ENCODE measurements at places on chromosomes 2 and 18. TPM values are rescaled to one million over a fixed set of nuclear protein-coding genes. Genes with fewer than 3 reads are reported as not detected.

- H3K4me3 ChIP-seq, result no peak overlapping the region
- H3K27me3 ChIP-seq, result no peaks in the 10 kb centered on the region
- peaks cover 23% of the 10 kb centered on the region for H3K36me3 ChIP-seq
- no peak for DNase-seq
These were observed 46.4 kb upstream of the STON1 start for GRCh38 chr2:48483506-48483905.

DNA sequence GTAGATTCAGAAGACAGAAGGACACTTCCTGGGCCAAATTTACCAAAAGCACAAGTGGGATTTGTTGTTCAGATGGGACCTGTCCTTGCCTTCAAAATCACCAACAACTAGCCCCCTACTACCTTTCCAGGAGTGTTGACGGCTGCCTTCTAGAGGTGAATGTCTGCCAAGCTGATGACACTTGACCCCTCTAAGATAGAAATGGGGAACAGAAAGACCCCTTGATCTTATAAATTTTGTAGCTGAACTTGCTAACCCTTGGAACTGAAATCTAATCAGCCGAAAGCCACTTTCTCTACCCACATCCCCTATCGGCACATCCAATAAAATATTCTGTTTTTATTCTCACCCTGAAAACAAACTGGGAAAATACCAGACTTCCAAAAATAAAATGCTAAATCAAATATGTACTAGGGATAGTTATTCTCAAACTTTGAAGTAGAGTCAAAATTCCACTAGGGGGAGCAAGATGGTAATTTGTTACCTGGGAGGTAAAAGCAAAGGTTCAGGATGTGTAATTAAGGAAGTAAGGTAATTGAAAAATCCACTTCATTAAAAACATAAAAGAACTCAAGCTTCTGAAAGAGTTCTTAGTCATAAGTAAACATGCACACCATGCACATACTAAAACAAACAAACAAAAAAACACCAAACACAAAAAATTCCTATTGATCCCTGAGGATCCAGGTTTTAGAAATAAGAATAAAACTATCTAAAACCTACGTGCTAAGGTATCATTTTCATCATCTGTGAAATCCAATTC, 119.2 kb downstream of the ANKRD44 start:
- peak overlapping the region; percentile 77 for H3K27ac ChIP-seq
- DNase-seq, result no peak
- H3K4me1 ChIP-seq, result peaks cover 90% of the 10 kb centered on the region
- H3K27me3 ChIP-seq, result no peaks in the 10 kb centered on the region

GRCh38 chr2:75920859-75921551, 210.3 kb upstream of the GCFC2 start:
- H3K27ac ChIP-seq, result no peak overlapping the region
- H3K4me1 ChIP-seq, result no peaks in the 10 kb centered on the region
- H3K36me3 ChIP-seq, result no peaks in the 10 kb centered on the region
- no peak for DNase-seq
- no peaks in the 10 kb centered on the region for H3K27me3 ChIP-seq

DNA sequence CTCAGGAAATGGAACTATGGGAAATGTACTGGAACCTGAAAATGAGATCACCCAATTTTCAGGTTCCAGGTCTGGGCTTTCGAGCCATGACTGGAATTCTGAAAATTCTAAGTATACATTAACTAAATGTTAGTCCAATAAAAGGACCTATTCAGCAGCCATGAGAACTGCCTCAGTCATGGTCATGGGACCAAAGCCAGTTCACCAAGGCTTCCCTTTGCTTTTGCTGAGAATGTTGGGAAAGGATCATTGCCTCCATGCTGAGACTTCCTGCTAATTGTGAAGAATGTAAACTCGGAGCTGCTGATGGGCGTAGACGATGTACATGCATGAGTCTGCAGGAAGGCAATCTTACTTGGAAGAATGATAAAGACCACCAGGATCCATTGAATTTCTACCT, 624.4 kb upstream of the SOX11 start:
- no peak for DNase-seq
- no peaks in the 10 kb centered on the region for H3K4me1 ChIP-seq
- H3K4me3 ChIP-seq, result no peak overlapping the region
- no peaks in the 10 kb centered on the region for H3K36me3 ChIP-seq

DNA sequence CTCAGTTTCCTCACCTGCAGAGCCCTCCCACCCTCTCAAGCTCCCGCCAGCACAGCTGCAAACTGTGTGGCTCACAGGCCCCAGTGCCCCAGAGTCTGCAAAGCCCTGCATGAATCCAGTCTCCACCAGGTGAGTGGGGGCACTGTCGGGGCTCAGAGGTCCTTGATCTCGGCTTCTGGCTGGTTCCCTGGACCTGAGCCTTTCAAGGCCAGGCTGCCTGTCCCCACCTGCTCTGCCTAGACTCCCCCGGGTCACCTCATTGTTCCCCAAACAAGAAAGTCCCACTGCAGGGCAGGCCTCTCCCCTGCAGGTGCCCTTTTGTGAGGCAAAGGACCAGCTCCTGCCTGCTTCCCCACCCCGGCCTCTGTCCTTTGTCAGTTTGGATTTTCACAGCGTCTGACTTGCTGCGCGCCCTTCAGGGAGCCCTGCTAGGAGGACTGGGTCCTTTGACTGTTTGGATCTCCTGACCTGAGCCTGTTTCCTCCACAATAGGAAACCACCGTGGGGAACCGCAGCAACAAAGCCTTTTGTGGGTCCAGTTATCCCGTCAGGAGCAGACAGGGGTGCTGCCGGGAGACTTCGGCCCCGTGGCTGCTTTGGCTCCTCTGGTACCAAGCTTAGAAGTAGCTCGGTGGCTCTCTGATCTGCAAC, 200.5 kb upstream of the HDAC4 start:
- no peaks in the 10 kb centered on the region for H3K36me3 ChIP-seq
- no peak overlapping the region for H3K4me3 ChIP-seq
- H3K4me1 ChIP-seq, result peaks cover 30% of the 10 kb centered on the region
- no peak for DNase-seq
- no peaks in the 10 kb centered on the region for H3K27me3 ChIP-seq
- no peak overlapping the region for H3K27ac ChIP-seq

DNA sequence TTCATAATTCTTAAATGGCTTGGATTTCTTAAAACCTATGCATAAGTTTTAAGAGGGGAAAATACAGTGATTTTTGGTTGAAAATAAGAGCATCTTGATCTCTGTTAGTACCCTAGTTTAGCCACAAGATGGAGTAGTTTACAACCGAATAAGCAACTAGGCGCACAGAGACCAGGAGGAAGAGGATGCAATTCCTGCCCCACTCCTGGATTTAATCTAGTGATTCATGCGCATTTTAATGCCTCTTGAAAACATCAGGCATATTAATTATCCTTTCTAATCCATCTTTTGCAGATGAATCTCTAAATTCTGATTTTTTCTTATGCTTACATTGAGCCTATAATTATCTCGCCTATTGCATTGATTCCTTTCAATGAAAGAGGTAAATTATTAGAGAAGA, 76.7 kb downstream of the MRPS9 start:
- no peaks in the 10 kb centered on the region for H3K36me3 ChIP-seq
- DNase-seq, result no peak
- H3K27me3 ChIP-seq, result no peaks in the 10 kb centered on the region
- H3K4me3 ChIP-seq, result no peak overlapping the region

- no peaks in the 10 kb centered on the region for H3K4me1 ChIP-seq
- DNase-seq, result no peak
- peaks cover 21% of the 10 kb centered on the region for H3K36me3 ChIP-seq
- H3K4me3 ChIP-seq, result no peak overlapping the region
- H3K27me3 ChIP-seq, result no peaks in the 10 kb centered on the region
These were observed 34.2 kb downstream of the MRPS5 start for GRCh38 chr2:95087379-95087778.

DNA sequence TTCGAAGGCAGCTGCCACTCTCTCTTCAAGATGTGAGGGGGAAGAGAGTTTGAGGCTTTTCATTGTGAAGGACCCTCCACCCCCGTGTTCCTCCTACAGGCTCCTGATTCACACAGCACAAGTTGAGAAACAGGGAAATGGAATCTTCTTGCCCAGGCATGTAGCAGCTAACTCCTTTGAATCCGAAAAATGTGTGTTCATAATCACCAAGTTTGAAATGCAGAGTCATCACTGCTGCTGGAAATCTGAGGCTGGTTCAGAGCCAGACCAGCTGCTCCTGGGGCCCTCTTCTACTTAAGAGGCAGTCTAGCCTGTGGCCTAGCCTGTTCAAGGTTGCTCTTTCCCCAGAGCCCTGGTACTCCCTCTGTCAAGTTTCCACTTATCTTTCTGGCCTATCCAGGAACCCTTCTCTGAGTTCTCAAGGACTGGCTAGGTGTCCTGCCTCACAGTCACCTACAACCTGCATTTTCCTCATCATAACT, 166.4 kb downstream of the TMEM247 start:
- no peak for DNase-seq
- H3K4me3 ChIP-seq, result no peak overlapping the region
- no peak overlapping the region for H3K27ac ChIP-seq
- no peaks in the 10 kb centered on the region for H3K36me3 ChIP-seq
- no peaks in the 10 kb centered on the region for H3K27me3 ChIP-seq
- no peaks in the 10 kb centered on the region for H3K4me1 ChIP-seq

DNA sequence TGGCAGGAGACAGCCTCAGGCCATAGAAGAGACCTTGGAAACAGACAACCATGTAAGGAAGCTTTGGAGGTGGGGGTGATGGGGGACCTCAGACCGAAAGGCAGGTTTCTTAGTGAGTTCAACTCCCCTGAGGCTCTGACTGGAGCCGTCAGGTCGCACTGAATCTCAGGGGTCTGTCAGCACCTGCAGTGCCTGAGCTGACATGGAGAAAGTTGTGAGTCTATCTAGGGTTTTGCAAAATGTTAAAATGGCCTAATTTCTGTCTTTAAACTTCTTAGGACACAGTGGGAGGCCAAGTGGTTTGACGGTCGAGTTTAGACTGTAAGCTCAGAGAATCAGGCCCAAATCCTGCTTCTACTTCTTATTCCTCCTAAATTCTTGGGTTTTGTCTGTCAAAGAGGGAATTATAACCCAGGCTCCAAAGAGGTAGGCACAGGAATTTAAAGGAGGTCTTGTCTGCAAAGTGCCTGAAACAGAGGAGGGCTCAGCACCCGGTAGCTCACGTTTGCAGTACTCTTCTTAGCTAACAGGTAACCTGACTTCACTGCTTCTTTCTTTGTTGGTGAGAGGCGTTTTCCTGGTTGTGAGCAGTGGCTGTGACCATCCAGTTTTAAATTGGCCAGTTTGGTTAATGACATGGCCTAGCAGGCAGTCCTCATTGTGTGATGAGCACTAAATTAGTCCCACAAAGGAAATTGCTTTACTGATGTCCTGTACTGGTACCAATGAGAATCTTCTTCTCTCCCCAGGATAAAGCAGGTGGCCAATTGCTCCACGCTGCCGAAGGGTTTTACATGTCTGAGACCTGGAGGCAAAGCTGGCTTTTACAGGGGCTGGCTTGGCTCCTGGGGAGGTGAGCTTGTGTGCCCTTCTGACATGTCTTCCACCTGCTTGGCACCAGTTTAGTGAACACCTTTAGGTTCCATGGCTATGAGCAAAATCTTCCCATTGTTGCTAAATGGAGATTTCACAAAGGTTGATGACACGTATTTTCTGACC, 95.7 kb downstream of the MYCN start:
- H3K36me3 ChIP-seq, result no peaks in the 10 kb centered on the region
- no peaks in the 10 kb centered on the region for H3K27me3 ChIP-seq
- H3K4me3 ChIP-seq, result no peak overlapping the region
- H3K4me1 ChIP-seq, result no peaks in the 10 kb centered on the region
- no peak overlapping the region for H3K27ac ChIP-seq

- no peaks in the 10 kb centered on the region for H3K4me1 ChIP-seq
- no peaks in the 10 kb centered on the region for H3K27me3 ChIP-seq
- H3K4me3 ChIP-seq, result no peak overlapping the region
- H3K27ac ChIP-seq, result no peak overlapping the region
- no peak for DNase-seq
These were observed 236.0 kb upstream of the SPHKAP start for GRCh38 chr2:228417526-228417925.

GRCh38 chr2:161228511-161229240, 68.4 kb downstream of the TANK start:
- no peak overlapping the region for H3K27ac ChIP-seq
- H3K36me3 ChIP-seq, result peaks cover 36% of the 10 kb centered on the region
- no peak for DNase-seq
- H3K4me1 ChIP-seq, result no peaks in the 10 kb centered on the region

DNA sequence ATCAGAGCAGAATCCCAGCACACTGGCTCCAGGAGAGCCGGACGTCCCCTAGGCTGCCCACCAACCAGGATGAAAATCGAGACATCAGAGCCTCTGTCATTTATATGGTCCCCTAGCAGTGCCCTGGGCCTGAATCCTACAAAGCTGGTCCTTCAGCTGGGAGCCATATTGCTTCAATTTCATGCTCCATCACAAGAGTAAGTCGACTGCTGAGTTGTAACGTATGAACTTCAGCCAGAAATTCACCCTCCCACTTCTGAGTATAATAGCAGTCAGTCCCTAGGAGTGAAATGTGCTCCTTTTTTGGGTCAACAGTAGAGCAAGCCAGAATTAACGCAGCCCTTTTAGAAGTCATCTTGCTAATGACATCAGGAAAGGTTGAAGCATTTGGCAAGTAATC, 126.4 kb downstream of the CCBE1 start:
- no peak for DNase-seq
- H3K4me1 ChIP-seq, result no peaks in the 10 kb centered on the region
- H3K4me3 ChIP-seq, result no peak overlapping the region
- H3K27ac ChIP-seq, result no peak overlapping the region
- H3K27me3 ChIP-seq, result no peaks in the 10 kb centered on the region
- H3K36me3 ChIP-seq, result no peaks in the 10 kb centered on the region

DNA sequence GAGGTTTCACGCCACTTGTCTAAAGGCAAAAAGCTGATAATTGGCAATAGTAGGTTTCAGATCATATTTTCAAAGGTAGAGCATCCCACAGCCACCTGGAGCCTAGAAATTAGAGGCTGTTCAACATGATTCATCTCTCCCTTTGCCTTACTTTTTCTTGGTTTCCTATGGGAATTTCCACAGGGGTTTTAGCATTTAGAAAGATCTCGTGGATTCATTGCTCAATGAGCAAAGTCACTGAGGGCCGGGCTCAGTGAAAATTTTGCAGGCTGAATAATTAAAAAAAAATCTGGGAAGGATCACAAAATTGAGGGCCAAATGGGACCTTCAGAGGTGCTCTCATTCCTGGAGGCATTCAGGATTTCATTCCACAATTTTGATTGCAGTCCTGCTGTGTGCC, 137.1 kb downstream of the VAPA start:
- DNase-seq, result no peak
- H3K27ac ChIP-seq, result no peak overlapping the region
- H3K4me1 ChIP-seq, result no peaks in the 10 kb centered on the region
- no peaks in the 10 kb centered on the region for H3K36me3 ChIP-seq

- H3K4me3 ChIP-seq, result no peak overlapping the region
- no peak for DNase-seq
- no peaks in the 10 kb centered on the region for H3K4me1 ChIP-seq
- no peak overlapping the region for H3K27ac ChIP-seq
- no peaks in the 10 kb centered on the region for H3K36me3 ChIP-seq
These were observed 434.3 kb upstream of the TNP1 start for GRCh38 chr2:217294211-217294610.

RAB27B gene
- 1.1 TPM for polyA plus RNA-seq

SIGLEC15 gene
- not detected for polyA plus RNA-seq

CD28 gene
- 132 TPM for polyA plus RNA-seq

SERPINB13 gene
- not detected for polyA plus RNA-seq

SRD5A2 gene
- not detected for polyA plus RNA-seq

LDLRAD4 gene
- polyA plus RNA-seq, result 21.2 TPM

POTEE gene
- not detected for polyA plus RNA-seq
